ENCODE measurements at places on chromosomes 3 and 15.

DNA sequence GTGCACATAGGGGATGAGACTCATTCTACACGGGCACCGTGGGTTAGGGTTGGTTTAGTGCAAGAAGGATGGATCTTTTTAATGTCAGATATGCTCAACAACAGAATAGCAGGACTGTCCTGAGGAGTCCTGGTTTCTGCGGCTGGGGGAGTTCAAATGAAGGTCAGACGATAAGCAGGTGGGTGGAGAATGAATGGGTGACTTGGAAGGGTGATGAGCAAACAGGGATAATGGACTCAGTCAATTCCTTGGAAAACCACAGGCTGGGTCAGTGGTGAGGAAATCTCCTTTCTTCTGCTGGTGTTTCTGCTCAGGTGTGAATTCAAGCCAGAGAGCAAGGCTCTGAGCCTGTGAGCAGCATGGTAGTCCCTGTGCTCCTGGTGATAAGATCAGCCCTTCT, 59.9 kb downstream of the MESD start:
- DNase-seq = no peak

DNA sequence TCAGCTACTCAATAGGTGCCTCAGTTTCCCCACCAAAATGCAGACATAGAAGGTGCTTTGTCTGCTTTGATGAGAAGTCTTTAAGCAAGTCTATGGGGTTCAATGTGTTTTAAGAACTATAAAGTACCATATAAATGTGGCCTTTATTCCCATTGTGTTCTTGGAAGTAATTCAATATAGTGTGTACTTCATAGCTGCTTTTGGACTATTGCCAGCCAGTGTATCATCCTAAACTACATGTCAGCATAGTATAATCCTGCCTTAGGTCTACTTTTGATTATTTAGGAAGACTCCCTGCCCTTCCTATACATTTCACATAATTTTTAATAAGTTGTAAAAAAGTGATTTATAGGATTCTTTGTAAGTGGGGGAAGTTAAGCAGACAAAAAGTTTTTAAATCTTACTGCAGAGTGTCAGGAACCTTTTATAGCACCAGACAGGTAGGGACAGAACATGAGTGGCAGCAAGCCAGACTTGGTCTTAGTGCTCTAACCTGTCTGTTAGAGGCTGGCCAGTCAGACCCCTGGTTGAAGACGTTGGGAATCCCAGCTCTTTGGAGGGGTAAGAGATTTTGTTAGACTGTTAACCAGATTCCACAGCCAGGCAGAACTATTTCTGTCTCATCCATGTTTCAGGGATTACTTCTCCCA, 48.4 kb downstream of the MLH1 start:
- DNase-seq = no peak

- no peak for DNase-seq
Observed at GRCh38 chr3:178223876-178224275, 312.4 kb upstream of the KCNMB2 start.

- DNase-seq = no peak
Observed at GRCh38 chr3:59411694-59412093, 361.9 kb upstream of the CFAP20DC start.

GRCh38 chr15:33618350-33618749, 307.6 kb downstream of the RYR3 start:
- DNase-seq = no peak

GRCh38 chr15:39937696-39938095, 3.8 kb downstream of the EIF2AK4 start:
- DNase-seq = no peak

GRCh38 chr15:54364961-54365360, 386.7 kb downstream of the UNC13C start:
- no peak for DNase-seq

DNA sequence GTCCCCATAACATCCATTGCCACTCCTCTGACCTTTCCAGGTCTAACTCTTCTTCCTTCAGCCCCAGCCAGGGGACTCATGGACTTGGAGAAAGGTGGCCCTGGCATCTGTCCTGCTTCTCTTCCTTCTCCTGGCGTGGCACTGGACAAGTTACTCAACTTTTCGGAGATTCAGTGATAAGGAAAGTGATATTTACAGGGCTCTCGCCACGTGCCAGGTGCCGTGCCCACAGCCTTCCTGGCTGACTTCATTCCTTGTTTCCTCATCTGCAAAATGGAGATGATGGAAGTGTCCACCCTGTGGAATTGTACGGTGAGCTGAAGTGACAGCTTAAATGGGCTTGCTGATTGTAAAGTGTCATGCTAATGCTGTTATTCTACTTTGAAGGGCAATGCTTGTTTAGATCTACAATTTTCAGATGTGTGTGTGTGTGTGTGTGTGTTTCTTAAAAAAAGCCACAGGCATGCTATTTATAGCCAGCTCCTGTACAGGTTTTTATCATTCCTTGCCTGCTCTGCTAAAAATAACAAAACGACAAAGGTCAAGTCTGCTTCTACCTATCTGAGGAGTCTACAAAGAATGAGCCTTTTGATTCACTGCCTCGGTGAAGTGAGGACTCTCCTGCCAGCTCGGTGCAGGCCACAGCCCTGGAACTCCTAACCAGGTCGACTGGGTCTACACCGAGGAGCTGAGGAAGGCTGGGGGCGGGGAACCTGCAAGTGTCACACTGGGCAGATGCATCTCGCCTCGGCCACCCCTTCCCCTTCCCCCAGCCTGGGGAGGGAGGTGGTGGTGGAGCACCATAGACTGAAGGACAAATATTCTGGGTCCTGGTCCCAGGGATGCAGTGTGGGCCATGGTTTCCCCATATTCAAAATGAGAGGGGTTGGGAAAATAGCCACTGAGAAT, 11.4 kb upstream of the ATP2B2 start:
- DNase-seq = no peak

DNA sequence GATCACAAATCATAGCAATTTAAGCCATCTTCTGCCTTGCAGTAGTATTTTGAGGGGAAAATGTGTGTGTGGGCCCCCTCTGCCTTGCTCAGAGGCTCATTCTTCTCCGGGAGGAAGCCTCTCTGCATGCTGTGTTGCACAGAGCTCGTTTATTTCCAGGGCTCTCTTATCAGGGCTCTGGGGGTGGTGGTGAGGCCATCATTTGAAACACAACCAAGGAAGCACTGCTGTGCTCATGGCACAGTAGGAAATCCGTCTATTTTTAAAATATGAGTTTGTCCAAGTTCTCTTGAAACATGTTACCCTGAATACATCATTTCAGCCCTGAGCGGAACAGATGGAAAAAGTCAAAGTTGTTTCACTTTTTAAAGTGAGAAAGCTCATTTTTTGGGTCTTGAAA, 369.0 kb upstream of the CFAP20DC start:
- DNase-seq = no peak

GRCh38 chr3:115652738-115653137, 29.4 kb downstream of the GAP43 start:
- no peak for DNase-seq

- no peak for DNase-seq
Observed at GRCh38 chr3:74904646-74905045, 290.2 kb upstream of the CNTN3 start.

- DNase-seq = no peak
Observed at GRCh38 chr15:100083572-100083971, 258.2 kb downstream of the ADAMTS17 start.

DNA sequence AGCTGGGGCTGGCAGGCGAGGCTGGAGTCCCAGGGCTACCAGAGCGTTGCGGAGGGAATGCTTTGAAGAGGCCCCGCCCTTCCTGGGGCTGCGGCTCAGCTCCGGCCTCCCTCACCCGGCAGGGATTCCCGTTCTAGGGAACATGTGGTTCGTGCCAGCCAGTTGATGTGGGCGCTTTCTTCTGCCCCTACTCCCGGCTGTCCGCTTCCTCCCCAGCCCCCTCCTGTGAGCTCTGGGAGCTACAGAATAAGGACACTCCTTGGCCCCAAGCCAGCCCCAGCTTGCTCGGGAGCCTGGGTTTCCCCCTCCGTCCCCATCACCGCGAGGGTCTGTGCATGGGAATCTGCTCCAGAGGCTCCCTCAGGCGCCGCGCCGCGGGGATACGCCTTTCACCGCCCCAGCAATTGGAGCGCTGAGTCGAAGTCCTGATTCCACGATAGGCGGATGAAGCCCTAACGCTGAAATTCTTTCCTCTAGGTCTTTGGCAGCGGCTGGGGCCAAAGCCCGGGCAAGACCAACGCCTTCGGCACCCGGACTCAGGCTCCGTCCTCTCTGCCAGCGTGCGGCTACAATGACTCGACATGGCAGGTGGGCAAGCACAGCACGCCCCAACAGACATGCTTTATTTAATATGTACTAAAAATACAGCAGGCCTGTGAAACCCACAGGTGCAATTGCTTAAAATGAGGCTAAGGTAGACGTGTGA, 69.5 kb downstream of the KLF15 start:
- no peak for DNase-seq

- DNase-seq = no peak
Observed at GRCh38 chr15:68843425-68844311, 23.0 kb upstream of the ANP32A start.

DNA sequence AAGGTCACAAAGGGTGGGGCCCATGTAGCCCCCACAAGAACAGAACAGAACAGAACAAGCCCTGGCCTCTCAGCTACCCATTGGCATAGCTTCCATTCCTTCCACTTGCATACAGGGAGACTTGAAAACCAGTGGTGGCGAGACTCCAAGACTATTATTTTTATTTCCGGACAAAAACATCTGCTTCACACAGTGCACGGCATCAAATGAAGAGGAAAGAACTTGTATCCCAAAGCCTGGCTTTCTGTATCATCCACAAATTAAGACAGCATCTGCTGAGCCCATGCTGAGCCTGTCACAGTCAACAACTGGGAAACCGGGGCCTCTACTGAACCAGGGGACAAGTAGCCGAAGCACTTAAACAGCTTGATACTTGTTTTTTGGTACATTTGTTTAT, 56.0 kb downstream of the CLEC3B start:
- no peak for DNase-seq

GRCh38 chr3:34072297-34072696, 273.9 kb downstream of the PDCD6IP start:
- DNase-seq = no peak

DNA sequence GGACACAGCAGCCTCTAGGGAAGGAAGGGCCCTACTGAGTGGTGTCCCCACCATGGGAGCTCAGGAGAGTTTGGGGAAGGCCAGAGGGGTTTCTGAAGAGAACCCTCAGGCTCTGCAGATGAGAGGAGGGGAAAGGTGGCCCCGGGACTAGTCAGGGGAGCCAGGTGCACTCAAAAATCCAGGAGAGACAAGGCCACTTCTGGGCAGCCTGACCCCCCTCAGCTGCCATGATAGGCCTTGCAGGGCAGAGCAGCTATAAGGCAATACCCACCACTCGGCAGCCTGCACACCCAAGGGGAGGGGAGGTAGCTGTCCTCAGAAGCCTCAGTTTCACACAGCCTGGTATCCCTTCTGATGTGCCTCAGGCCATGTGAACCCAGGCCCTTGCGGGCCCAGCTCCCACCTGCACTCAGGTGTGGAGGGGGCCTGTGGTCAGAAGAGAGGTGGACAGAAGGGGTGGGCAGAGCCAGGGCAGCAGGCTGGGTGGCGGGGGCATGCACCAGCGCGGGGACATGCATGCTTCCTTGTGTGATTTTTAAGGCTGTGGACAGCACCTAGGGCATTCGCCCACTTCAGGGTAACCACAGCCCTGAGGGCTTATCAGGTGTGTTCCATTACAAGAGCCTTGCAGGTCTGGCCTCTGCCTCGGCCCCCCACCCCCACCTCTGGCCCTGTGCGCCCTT, 34.6 kb downstream of the SRPRB start:
- no peak for DNase-seq

- no peak for DNase-seq
Observed at GRCh38 chr15:63218100-63218808, 28.8 kb downstream of the RAB8B start.

DNA sequence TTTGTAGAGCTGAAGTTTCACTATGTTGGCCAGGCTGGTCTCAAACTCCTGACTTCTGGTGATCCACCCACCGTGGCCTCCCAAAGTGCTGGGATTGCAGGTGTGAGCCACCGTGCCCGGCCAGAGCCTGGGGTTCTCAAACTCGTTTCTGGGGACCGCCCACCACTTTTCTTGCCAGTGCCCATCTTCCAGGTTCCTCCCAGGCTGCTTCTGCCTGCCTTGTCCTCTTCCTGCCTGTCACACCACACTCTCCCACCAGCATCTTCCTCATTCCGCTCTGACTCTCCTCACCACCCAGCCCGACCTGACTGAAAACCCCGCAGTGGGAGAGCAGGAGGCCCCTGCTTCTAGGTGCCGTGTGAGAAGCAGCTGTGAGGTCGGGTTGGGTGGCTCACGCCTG, 3.1 kb upstream of the DYNLT2B start:
- no peak for DNase-seq

GRCh38 chr3:179882292-179882691, 154.4 kb downstream of the PEX5L start:
- DNase-seq = no peak

- no peak for DNase-seq
Observed at GRCh38 chr15:39621976-39622375, 41.1 kb downstream of the THBS1 start.

GRCh38 chr3:159028706-159029105, 226.9 kb downstream of the MFSD1 start:
- no peak for DNase-seq

GRCh38 chr3:189712906-189713483, 81.8 kb downstream of the TP63 start:
- no peak for DNase-seq

- no peak for DNase-seq
Observed at GRCh38 chr15:81292523-81293001, 31.4 kb downstream of the STARD5 start.

GRCh38 chr3:39166134-39166710, 12.8 kb upstream of the CSRNP1 start:
- DNase-seq = no peak

DNA sequence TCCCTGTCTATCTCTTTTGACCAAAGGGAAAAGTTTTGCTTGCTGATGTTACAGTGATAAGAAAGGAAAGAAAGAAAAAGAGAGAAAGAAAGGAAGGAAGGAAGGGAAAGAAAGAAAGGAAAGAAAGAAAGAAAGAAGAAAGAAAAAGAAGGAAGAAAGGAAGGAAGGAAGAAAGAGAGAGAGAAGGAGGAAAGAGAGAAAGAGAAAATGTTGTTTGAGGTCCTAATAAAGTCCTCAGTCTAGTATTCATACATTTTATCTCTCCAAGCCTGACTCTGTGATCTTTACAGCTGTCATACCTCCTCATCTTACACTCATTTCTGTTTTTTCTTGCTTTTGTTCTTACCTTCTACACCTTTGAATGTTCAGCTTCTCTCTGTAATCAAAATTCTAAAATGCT, 111.4 kb upstream of the MBNL1 start:
- no peak for DNase-seq

- DNase-seq = no peak
Observed at GRCh38 chr3:50657407-50657806, 17.3 kb upstream of the DOCK3 start.

GRCh38 chr15:89400116-89400781, 65.6 kb upstream of the POLG start:
- no peak for DNase-seq

DNA sequence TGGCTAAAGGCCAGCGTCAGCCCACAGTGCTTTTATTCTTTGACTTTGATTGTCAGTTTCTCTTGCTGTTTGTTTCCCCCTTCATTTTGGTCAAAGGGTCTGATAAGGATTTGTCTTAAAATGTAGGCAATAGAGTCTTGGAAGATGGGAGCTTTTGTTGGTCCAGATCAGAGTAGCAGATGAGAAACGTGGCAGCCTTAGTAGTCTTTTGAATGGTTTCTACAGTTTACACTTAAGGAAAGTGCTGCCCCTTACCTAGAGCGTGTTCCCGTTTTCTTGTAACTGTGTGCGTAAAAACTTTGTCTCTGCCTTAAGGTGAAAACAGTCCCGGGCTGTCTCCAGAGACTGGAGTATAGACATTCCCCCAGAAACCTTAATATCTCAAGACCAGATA, 630 bp downstream of the LXN start:
- DNase-seq = no peak
